ENCODE measurements at places on chromosomes 3 and 15.
A peak's percentile ranks its signal among the peaks of the same experiment; 100 is the strongest.

DNA sequence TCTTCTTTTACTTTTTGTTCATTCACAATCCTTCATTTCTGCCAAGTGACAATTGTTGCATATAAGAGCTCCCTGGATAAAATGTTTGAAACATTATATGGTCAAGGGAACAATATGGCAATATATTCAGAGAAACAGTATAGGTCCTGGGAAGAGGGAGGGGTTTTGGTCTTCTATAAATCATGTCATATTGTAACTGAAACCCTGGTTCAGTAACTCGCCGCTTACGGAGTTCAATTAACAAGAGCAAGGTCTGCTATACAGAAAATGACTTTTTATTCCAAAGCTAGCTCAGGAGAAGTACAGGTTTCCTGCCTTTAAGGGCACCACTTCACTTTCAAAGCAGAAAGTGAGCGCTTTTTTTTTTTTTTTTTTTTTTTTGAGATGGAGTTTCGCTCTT, 522.1 kb upstream of the TGFBR2 start:
- DNase-seq, result no peak

- peak; percentile 48 for DNase-seq
Observed at GRCh38 chr15:74869726-74870407, 3.3 kb downstream of the SCAMP2 start.

DNA sequence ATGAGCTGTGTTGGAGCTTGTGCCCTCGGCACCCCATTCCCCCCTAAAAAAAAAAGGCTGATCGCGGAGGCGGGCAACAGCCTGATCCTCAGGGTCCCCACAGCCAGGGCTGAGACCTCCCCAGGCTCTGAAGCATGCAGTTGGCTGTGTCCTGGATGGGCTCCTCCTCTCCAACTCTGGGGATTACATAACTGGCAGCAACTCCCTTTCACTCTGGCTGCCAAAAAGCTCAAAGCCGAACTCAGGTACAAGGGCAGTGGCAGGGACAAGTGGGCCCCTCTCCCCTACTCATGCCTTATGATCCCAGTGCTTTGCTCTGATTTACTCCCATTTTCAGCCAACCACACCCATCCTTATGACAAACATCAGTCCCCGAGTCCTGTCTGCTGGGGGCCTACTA, 18.3 kb downstream of the TPRA1 start:
- DNase-seq, result no peak

DNA sequence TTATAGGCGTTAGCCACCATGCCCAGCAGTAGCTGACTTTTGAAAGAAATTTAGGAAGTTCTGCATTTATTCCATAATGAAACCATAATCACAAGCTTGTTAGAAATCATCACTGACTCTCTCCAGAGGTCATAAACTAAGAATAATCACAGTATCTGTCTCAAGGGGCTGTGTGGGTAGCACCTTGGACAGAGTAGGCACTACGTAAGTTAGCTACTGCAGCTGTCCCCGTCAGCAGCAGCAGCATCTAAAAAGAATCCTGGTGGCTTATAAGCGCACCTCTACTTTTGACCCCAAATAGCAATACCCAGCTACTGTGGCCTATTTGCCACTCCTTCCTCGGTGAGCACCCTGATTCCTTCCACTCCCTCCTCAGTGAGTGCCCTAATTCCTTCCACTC, 57.8 kb upstream of the RPL35A start:
- no peak for DNase-seq

GRCh38 chr3:86923071-86923491, 67.9 kb downstream of the VGLL3 start:
- DNase-seq, result no peak

GRCh38 chr3:46868287-46868686, 5.0 kb upstream of the MYL3 start:
- DNase-seq, result no peak

GRCh38 chr15:71575474-71576045, 234.8 kb upstream of the NR2E3 start:
- no peak for DNase-seq

DNA sequence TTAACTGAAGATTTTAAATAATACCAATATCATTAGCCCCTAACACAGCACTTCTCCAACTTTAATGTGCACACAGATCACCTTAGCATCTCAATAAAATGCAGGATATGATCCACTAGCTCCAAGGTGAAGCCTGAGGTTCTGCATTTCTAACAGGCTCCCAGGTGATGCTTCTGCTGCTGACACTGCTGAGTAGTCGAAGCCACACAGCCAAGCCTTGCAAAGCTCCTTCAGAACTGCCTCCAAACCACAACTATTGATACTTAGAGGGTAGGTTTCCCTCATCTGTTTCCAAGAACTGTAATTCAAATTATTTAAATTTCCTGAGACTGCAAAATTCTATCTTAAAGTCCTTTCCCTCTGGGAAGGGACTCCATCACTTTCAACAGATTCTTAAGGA, 3.9 kb downstream of the RIOX2 start:
- no peak for DNase-seq

GRCh38 chr15:62150445-62150844, 14.6 kb downstream of the C2CD4B start:
- no peak for DNase-seq

- DNase-seq, result no peak
Observed at GRCh38 chr15:39629371-39629770, 48.5 kb downstream of the THBS1 start.

GRCh38 chr3:193605876-193606275, 12.9 kb downstream of the OPA1 start:
- peak; percentile 14 for DNase-seq

- no peak for DNase-seq
Observed at GRCh38 chr15:60871731-60872130, 357.4 kb downstream of the RORA start.

DNA sequence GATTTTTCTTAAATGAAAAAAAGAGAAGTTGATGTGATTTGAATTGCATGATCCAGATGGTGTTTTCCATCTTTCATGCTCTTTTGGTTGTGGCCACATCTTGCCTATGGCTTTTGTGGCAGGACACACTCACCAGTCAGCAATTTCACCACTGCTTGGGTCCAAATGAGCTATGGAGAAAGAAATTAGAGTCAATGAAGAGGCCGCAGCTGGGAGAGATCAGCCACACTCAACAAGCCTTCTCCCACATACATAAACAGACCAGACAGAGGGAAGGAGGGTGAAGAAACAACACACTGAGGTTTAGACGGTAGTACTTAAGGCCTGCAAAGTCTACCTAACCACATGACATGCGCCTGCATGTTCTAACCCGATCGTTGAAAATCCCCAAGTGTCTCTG, 110.7 kb upstream of the CDIN1 start:
- DNase-seq, result no peak

GRCh38 chr3:158488670-158489069, 82.3 kb upstream of the MLF1 start:
- DNase-seq, result no peak

DNA sequence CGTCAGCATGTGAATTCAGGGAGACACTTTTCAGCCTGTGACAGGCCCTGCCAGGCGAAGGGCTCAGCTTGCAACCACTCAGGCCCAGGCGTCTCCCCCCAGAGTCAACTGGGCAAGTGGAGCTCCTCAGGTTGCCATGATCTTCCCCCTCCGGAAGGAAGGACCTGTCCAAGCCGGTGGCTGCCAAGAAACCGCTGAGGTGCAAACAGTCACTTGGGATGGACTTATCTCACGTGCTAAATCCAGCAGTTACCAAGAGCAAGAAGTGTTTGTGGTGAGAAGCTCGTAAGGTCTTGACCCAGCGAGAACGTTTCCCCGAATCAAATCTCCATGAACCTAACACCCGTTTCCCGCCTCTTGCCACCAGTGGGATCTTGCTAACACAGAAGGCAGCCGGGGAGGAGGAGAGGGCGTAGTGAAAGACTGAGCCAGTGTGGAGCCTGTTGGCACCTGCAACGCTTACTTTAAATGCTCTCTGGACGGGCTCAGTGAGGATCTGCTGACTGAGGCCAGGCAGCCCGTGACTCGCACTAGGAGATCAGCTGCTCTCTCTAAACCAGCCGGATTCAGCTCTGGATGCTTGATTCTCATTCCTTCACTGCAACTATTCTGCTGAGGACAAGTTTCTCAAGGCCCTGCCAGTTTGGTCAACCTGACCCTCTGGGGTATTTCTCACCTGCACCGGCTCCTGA, 39.0 kb downstream of the IQSEC1 start:
- no peak for DNase-seq

DNA sequence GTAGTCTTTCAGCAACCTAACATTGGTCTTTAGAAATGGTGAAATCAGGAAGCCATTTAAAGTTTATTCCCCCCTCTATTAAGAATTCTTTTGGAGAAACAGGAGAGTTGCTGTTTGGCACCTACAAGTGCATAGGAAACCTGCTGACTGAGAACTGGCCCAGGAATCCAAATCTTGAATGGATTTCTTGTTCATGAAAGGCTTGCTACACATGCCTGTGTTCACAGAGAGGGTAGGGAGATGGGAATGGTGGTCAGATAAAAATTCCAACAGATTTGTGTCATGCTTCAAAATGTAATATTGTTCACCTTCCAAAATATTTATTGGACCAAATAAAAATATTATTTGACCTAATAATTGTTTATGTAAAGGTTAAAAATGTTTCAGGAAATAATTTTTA, 24.2 kb upstream of the ZPLD1 start:
- DNase-seq, result no peak

DNA sequence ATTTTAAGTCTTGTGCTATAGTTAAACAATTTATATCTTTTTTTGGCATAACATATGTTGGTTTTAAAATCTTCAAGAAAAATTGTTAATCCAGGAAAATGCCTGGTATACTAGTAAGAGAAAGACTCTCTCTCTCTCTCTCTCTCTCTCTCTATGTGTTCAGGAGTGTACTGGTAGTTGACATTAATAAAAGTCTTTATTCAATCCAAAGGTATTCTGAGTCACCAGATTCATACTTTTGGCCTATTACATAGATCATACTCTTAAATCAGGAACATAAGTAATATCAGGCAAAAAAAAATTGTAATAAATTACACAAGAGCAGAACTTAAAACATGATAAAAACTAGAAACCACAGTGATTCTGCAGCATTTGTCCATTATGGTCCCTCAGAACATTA, 70.2 kb downstream of the TFG start:
- no peak for DNase-seq

DNA sequence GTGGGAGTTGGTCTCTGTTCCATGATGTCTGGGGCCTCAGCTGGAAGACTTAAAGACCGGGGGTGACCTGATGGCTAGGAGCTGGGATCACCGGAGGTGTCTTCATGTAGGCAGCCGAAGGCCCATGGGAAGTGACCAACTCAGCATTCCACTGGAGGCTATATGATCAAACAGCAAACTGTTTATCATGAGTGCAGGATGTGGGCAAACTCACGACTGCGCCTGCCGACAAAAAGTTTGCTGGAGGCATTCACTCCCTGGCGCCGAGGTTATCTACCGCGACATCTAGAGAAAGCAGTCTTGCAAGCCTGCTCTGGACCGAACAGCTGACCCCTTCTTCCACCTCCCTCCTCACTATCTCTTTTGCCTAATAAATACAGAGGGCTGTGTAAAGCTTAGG, 62.7 kb upstream of the NR2C2 start:
- DNase-seq, result no peak

DNA sequence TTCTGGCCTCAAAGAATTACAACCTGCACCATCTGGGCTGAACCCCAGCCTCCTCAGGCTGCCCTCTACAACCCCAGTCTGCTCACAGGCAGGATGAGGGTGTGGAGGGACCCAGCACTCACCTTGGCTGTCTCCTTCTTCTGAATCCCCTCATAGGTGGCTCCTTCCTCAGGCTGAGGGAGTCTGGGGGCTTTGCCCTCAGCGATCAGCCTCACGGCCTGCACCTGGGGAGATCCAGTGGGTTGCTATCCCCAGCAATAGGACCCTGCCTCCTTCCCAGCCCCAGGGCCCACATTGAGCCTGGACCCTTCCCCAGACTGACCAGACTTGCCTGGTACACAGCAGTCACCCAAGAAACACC, 25.1 kb downstream of the ALDH1L1 start:
- no peak for DNase-seq

DNA sequence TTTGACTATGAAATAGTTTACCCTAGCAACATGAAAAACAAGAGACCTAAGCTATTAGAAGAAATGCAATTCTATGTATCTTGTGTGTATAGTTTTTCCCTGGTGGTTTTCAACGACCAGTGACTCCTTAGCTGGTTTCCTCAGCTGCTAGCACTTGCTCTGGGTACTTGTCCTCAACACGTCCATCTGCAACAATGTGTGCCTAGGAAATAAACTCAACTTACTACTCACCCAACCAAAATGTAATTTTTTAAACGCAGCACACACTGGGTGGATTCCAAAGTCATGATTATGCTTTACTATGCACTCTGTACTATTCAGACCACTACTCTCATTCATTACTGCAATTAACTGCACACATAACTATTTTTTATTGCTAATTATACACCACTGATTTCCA, 31.0 kb downstream of the CPA3 start:
- no peak for DNase-seq

DNA sequence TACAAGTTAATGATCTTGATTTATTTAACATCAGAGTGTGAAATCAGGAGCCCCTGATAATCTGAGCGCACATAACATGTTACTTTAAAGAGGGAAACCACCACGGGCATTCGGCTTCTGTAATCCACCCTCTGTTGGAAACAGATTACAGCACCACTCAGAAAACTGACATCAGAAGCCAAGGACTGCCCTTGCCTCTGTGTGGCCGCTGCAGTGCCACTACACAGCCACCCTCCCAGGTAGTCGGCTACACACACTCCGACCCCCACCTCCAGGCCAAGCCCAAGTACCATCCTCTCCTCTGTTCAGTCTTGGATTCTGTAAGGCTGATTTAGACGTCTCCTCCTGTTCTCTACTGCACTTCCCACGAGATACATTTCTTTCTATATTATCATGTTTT, 251.7 kb downstream of the GABRB3 start:
- DNase-seq, result no peak

DNA sequence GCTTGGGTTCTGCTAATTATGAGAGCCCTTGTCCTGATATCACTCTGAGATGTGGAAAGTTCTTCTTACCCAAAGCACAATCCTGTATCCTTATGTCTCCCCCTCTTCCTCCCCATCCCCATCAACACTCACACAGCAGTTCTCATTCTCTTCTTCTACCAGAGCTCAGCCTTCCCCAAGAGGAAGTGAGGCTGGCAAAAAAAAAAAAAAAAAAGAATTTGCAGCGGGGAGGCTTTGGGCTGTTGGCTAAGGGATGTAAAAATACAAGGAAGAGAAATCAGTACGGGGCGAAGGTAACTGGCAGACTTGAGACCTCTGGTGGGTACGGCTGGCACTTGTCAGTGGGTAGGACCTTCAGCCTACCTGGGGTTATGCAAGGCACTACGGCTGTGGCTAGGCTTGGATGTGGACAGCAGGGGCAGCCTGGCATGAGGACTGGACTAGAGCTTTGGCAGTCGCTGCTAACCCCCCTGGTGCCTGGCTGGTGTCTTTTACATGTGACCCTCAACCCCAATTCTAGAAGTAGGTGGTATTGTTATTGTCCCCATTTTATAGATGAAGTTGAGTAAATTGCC, 5.4 kb downstream of the VIPR1 start:
- no peak for DNase-seq

DNA sequence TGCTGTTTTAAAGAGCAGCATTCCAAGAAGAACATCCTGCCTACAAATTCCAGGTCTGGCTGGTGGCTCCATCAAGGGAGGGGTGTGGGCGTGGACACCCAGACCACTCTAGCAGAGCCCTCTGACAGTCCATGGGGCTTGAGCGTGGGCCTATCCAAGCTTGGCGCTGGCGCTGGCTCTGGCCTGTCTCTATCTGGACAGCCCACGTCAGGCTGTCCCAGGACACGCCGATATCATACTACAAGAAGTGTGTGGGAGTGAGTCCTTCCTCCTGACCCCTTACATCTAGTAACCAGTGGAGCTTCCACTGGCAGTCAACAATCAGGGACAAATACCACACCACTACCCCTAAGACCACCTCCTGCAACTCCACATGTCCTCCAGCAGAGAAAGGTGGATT, 17.1 kb upstream of the DUSP7 start:
- no peak for DNase-seq

- no peak for DNase-seq
Observed at GRCh38 chr3:149501524-149501923, 27.0 kb downstream of the TM4SF4 start.
